Chondrocyte (in vitro differentiated cells): ENCODE measurements at places on chromosomes 1 and 21. TPM values are rescaled to one million over a fixed set of nuclear protein-coding genes. Genes with fewer than 3 reads are reported as not detected.
A peak's percentile ranks its signal among the peaks of the same experiment; 100 is the strongest.

- no peak for DNase-seq
Observed at GRCh38 chr1:33366762-33367484, 46.0 kb upstream of the A3GALT2 start.

DNA sequence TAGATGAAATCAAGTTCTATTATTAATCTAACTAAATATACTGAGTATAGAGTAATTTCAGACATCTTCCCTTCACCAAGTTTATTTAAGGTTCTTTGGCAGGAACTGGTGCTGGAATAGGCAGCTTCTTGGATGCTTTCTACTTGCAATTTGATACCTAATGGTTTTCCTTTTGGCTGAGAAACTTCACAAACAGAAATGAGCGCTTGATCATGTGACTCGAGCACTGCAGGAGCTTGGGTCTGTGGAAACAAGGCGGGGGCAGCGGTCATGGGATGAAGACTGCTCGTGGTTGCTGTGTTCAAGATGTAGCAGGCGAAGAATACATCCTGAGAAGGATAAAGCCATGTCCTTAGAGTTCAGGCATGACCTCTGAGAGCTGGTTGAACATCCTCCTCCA, 136.8 kb downstream of the PTPRC start:
- DNase-seq = no peak

GRCh38 chr21:42659416-42660117, 6.1 kb downstream of the PDE9A start:
- DNase-seq = no peak

DNA sequence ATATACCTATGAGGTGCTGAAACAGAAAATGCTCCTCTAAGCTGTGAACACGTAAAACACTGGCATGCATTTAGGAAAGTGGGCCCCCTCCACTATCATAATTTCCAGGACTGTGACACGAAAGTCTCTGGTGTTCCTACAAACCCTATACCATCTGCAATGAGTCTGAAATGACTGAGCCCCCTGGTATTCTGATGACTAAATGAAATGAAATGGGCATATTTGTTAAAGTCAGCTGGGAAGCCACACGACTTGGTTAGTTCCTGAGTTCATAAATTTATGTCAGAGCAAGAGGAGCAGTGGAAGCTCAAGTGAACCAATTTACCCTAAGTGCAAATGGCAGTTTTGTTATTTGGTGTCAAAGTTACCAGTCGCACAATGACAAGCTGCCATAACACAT, 182.3 kb downstream of the KCTD3 start:
- DNase-seq = no peak

- DNase-seq = peak; percentile 57
Observed at GRCh38 chr1:154998818-154999570, 3.6 kb upstream of the ZBTB7B start.

GRCh38 chr1:215557992-215558626, 9.0 kb upstream of the KCTD3 start:
- DNase-seq = no peak

- no peak for DNase-seq
Observed at GRCh38 chr1:200351826-200352549, 57.8 kb downstream of the ZNF281 start.

- DNase-seq = no peak
Observed at GRCh38 chr1:190942475-190942874, 464.8 kb upstream of the BRINP3 start.

DNA sequence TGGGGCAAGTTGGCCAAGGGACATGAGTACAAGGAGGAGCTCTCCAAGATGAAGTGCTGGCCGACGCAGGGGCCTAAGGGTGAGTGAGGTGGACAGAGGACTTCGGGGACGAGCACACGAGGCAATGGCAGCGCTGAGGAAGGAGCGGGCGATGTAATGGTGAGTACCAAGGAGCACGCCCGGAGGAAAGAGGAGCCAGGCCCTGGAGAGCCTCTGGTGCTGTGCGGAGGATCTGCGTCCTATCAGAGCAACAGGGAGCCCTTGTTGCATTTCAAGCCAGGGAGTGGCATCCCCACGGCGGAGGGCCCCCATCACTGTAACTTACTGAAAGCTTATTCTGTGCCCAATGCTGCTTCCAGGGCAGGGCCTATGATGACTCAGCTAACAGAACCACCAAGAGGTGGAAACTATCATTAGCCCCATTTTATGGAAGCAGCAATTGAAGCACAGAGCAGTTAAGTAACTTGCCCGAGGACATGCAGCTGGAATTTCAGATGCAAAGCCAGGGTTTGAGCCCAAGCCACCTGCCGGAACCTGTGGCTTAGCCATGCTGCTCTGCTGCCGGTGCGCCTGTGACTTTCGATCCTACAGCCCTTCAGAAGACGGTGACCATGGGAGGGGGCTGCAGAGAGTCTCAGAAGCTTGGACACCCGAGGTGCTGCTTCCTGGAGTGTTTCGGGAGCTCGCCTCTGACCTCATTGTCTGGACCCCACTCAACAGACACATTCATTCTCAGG, 17.6 kb upstream of the AJAP1 start:
- DNase-seq = peak; percentile 77

DNA sequence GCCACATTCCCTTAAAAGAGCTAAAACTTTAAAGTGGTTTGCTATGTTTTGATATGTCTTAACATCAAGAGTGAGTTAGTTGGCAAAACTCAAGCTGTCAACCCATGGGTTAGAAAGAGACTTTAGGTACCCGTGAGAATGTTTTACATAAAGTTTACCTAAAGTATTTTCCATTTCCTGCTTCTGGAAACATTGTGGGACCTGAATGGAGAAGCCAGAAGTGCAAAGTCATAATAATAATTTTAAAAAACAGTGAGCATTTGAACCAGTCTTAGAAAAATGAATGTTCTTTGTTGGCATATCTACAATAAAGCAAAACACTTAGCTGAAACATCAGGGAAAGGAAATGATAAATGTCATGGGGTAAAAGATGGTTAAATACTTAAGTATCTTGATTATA, 34.8 kb downstream of the LRRC8C start:
- no peak for DNase-seq

- DNase-seq = no peak
Observed at GRCh38 chr1:40861224-40862003, 749 bp downstream of the CITED4 start.

DNA sequence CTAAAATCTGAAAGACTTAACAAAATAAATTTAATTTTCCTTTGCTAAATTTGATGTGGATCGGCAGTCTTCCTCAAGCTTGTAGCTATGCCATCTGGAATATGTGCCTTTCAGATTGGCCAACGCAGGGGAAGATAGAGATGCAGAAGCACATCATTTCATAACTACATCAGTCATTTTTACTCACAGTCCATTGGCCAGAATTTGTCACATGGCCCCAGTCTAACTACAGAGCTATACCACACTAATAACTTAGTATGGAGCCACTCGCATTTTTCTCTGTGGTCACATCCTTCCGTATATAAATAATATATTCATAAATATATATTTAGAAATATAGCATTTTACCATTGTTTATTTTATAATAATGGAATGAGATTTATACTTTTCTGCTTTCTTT, 59.0 kb upstream of the PRRX1 start:
- DNase-seq = no peak

- DNase-seq = no peak
Observed at GRCh38 chr1:18643154-18644012, 12.7 kb downstream of the PAX7 start.

GRCh38 chr1:233885196-233885920, 19.1 kb upstream of the SLC35F3 start:
- no peak for DNase-seq

- DNase-seq = no peak
Observed at GRCh38 chr1:30692201-30692947, 31.0 kb downstream of the MATN1 start.

DNA sequence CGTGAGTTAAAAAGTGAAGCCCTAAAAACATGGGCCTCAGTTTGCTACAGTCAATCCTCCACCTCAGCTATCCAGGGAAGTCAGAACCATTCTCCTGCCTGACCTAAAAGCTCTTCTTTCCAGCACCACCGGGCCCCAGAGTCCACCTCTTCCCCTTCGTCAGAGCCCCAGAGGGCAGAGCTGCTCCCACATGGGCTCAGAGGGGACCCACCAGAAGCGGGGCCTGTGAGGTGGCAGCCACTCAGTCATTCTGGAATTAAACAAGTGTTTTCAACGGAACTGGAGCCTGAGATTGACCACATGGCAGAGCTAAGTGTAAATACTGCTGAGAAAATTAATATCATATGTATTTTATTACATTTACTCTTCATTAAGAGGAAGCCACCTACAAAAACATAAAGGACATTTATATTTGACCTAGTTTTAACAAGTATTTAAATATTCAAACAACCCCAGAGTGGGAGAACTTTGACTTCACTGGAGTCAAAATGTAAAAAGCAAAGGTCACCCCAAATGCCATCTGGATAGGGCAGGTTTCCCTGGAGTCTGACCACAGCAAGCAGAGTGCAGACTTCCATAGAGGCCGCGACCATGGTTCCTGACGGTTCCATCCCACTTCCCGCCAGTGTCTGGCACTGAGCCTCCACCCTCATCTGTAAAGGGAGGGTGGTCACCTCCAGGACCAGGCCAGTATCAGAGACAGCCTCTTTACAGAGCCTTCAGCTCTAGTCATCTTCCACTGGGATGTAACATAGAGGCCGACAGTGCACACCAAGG, 1.8 kb downstream of the SUMO3 start:
- DNase-seq = no peak

DNA sequence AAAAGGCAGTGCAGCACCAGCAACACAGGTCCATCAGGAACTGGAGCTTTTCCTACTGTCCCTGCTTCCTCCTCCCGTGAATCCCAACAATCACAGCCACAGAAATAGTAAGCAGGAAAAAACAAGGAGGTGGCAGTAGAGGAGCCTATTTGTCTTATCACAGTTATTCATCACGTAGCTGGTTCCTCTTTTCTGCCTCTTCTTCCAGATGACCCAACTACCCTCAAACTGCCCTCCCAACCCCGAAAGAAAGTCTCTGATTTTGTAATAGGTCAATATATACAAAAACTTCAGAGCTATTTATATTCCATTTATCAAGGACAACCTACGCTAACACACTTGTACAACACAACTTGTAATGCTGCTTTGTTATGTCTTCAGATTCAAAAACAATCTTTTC, 21.4 kb downstream of the GNB1 start:
- DNase-seq = no peak

GRCh38 chr1:209335178-209335577, 248.3 kb upstream of the CAMK1G start:
- no peak for DNase-seq

Gene CCDC24
- 5.4 to 6.8 TPM (median 6.3 TPM) in 3 replicates for total RNA-seq

Gene HMCN1
- 80.0 to 178 TPM (median 81.6 TPM) in 3 replicates for total RNA-seq

Gene PIGK
- total RNA-seq = 39.7 to 56.4 TPM (median 41.5 TPM) in 3 replicates

Gene CTBS
- total RNA-seq = 20.3 to 22.0 TPM (median 20.9 TPM) in 3 replicates

Gene ZFP69
- 4.5 to 4.9 TPM (median 4.5 TPM) in 3 replicates for total RNA-seq

Gene OR11L1
- not detected in 3 replicates for total RNA-seq
